WTC11 (cell line): ENCODE measurements at places on chromosomes 13 and 19. TPM values are rescaled to one million over a fixed set of nuclear protein-coding genes. Genes with fewer than 3 reads are reported as not detected.

GRCh38 chr19:10226376-10227025 is 4.6 kb downstream of the S1PR2 start:
- no peak for DNase-seq

DNA sequence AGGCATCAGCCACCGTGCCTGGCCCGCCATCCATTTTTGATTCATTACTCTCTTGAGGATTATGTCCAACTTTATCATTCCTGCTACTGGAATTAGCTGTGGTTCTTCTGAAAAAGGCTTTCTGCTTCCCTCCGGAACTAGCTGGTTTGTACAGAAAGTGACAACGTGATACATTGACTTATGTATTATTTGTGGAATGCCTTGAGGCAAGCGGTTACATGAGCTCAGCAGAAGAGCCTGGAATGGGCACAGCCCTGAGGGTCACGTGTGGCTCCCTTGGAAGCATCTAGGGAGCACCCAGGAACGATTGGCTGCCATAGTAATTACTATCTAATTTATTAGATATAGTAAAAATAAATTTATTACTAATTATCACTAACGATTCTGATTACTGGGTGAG is 14.4 kb upstream of the RETN start:
- DNase-seq: no peak

- DNase-seq: no peak
Observed at GRCh38 chr19:48396824-48397176, 3.3 kb downstream of the GRIN2D start.

- DNase-seq: peak; percentile 69
Observed at GRCh38 chr19:39038098-39038497, 5.7 kb upstream of the FBXO27 start.

DNA sequence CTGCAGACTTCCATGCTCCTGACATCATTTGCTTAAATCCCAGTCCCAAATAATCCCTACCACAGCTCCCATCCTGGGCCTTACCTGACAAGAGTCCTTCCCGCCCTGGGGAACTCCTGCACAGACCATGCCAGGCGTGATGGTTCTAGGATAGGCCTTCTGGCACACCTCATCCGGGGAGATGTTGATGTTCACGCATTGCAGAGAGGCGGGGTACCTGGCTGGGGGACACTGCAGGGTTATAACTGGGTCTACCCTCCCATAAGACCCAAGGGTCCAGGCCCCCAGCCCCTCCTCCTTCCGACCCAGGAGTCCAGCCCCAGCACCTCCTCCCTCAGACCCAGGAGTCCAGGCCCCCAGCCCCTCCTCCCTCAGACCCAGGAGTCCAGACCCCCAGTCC is 4.0 kb downstream of the KLK14 start:
- DNase-seq: no peak

GRCh38 chr19:38277549-38277948 is 13.2 kb downstream of the SPINT2 start:
- no peak for DNase-seq

GRCh38 chr13:26927511-26927910 is 166.9 kb upstream of the GPR12 start:
- no peak for DNase-seq

DNA sequence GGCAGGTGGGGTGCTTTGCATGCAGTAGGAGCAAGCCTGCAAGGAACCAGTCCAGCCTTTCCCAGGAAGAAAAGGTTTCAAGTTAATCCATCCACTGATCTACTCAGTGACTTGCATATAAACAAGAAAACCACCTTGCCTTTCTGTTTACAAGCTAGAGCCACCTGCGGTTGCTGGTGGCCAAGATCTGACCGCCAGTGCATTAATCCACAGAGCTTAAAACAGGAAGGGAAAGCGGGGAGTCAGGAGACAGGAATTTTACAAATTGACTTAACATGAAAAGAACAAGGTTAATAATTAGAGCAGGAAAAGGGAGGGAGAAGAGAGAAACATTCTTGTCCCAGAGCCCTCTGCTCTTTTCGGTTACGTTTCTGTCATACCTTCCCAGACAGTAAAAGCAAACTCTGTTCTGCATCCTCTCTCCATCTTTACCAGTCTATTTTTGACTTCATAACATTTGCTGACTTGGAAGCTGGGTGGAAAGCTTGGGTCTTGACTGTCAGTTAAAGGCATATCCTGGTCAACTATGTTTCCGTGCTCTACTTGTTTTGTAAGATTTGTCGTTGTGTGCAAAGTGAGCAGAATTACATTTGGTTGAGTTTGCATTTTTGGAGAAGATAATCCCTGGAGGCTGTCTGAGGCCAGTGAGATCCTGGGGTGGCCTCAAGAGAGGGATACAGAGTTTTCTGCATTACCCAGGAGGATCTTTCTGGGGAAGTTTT is 760.6 kb downstream of the EFNB2 start:
- no peak for DNase-seq

DNA sequence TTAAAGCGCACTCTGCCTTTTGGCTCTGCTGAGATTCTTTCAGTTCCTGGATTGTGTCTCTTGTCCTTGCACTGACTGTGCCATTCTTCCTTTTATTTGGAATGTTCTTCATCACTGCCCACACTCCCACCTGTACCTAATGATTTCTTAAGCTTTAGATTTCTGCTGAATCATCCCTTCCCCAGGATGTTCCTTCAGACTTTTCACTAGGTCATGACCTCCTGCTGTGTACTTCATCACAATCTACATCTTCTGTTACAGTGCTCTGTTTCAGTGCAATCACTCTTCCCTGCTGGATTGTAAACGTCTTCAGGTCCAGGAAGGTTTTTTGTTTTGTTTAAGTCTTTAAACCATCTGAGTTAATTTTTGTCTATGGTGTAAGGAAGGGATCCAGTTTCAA is 281.0 kb downstream of the ATP8A2 start:
- no peak for DNase-seq

DNA sequence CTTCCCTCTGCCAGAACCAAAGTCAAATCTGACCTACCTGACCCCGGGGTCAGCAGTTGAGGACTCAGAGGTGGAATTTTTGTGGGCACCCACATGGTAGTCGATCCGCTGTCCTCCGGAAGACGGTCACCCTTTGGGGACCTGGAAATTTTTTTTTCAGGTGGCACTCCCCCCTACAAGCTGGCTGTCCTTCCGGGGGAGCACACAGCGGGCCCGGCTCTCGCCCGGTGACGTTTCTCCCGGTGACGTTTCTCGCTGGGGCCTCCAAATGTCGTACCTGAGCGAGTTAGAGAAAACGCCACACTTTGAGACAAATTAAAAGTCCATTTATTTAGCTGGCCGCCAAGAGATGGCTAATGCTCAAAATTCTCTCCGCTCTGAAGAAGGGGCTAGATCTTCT is 48.8 kb downstream of the ZFP14 start:
- DNase-seq: no peak

- DNase-seq: no peak
Observed at GRCh38 chr19:39362682-39363657, 20.7 kb downstream of the SAMD4B start.

GRCh38 chr13:100513987-100514670 is 74.5 kb downstream of the GGACT start:
- no peak for DNase-seq

DNA sequence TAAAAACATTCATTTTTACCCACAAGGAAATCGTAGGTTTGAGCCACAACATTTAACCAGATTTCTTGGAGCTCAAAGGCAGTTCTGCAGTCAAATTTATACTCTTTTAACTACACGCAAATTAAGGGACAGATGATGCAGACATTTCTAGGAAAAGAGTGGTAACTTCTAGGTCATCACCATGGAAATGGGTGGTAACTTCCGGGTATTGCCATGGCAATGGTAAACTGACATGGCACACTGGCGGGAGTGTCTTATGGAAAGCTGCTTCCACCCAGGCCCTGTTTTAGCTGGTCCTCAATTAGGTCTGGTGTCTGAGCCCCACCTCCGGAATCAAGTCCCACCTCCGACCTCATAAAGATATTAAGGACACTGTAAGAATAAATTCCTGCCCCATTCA is 10.4 kb upstream of the LYPD5 start:
- no peak for DNase-seq

DNA sequence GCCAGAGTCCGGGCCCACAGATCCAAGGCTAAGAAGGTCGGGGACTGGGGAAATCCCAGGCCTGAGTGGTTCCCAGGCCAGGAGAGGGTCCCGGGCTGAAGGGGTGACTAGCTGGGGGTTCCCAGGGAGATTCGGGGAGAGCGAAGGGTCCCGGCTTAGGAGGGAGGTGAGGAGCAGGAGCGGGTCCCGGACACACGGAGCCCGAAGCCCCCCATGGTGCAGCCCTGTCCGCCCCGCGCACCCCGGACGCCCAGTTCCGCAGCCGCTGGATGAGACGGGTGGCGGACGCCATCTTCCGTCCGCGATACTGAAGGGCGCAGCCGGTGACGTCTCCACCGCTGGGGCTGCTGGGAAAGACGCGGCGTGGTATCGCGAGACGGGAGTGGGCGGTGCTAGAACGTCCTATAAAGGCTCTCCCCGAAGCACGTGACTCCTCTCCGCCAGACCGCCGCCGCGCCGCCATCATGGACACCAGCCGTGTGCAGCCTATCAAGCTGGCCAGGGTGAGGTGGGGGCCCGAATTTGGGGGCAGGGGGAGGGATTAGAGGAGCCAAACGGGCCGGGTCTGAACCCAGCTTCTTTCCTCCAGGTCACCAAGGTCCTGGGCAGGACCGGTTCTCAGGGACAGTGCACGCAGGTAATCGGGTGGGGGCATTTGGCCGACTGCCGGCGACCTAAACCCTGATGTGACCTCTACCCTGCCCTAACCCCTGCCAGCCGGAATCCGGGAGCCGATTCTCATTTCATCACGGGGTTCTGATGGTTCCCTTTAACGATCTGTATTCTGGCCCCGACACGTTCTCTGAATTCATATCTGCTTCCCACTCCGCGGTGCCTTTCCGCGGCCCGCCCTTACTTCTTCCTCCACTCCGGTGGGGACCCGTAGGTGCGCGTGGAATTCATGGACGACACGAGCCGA is at the start of the genes NDUFA7 and RPS28:
NDUFA7 (minus strand) TSS at position 309 of the 919 bp plus-strand sequence; CDS start at position 292, 17 bp downstream.
RPS28 (plus strand) TSS at position 430 of the 919 bp plus-strand sequence; CDS start at position 465, 35 bp downstream.
- DNase-seq: peak; percentile 98

- DNase-seq: no peak
Observed at GRCh38 chr13:97069050-97069815, 75.0 kb upstream of the OXGR1 start.

DNA sequence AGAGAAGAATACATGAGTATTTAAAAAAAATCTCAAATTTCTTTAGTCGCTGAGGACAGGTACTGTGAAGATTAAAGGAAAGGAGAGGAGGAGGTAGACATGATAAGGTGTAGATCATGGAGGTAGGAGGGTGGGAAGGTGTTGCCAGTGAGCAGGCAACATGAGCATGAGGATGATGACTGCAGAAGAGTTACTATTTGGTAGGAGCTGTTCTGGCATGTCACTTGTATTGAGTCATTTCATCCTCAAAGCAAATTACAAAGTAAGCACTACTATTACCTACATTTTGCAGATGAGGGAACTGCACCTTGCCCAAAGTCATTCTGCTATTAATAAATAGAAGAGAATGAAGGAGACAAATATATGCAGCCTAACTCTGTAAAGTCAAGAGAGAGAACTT is 435.8 kb upstream of the KLF12 start:
- DNase-seq: no peak

- no peak for DNase-seq
Observed at GRCh38 chr13:50140153-50140552, 124.9 kb downstream of the KCNRG start.

DNA sequence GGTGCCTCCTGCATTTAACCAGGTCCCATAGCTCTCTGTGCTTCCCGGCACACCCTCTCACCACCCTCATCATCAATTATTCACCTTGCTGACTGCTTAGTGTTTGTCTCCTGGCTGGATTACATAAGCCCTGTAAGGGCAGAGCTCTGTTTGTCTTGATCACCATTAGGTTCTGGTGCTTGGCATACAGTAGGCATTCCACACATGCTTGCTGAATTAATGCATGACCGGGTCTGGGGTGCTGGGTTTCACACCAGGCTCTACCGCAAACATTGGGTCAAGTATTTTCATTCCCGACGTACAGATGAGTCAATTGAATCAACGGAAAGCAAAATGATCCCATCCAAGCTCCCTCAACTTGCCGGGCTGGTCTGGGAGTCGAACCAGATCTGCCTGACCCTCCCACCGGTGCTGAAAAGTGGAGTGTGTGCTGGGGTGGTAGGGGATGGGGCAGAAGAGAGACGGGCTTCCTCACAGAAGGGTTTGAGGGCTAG is 28.5 kb downstream of the VAV1 start:
- no peak for DNase-seq

DNA sequence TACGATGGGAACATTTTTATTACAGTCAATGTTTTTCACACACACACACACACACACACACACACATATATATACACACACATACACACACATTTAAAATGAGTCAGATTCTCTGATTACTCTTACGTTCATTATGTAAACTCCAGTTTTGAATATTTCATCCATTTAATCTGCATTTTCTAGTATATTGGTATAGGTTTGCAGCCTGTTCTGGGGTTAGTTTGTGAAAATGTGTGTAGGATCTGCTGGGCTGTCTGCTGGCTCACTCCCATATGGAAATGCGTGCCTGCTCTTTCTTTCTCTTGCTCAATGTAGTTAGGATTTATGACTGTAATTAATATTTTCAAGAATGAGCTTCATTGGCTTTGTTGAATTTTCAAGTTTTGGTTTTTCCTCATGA is 7.1 kb downstream of the LILRB2 start:
- no peak for DNase-seq

GRCh38 chr19:39671739-39672363 is 16.1 kb downstream of the LGALS16 start:
- peak; percentile 26 for DNase-seq

DNA sequence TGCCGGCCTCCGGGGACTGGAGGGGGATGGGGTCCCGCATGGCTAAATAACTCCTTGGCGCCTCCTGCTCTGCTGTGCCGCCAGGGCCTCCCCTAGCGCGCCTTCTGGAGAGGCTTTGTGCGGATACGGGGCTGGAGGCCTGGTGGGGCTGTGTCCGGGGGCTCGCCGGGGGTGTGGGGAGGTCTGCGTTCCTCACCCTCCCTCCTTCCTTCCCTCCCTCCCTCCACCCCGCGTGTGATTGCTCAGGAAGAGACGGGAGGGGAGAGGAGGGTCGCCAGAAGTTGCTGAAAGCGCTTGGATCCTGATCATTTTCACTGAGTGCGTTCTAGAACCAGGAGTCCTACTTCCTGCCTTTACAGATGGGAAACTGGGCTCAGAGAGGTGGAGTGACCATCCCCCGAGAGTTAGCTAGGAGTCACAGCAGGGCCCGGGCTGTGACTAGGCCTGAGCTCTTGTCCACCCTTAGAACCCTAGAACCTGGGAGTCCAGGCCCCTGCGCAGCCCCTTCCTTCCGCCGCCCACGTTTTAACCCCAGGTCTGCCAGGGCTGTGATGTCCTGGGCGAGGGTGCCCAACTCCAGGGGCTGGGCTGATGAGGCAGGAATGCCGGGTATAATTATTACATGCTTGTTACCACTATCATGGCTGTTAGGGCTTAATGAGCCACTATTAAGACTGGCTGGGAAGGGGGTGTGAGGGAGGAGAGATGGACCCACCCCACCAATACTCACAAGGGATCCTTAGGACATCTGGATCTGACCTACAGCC is 782 bp upstream of the JUND start:
- no peak for DNase-seq

TRAPPC5 gene
- total RNA-seq: 122 to 127 TPM (median 124 TPM) in 3 replicates

KIR2DL3 gene
- total RNA-seq: not detected in 3 replicates

TGFBR3L gene
- total RNA-seq: 4.1 to 7.4 TPM (median 6.5 TPM) in 3 replicates

ICAM4 gene
- total RNA-seq: 2.0 to 3.7 TPM (median 3.1 TPM) in 3 replicates

TMPRSS9 gene
- total RNA-seq: 0.37 to 0.57 TPM (median 0.55 TPM) in 3 replicates

CLEC4M gene
- total RNA-seq: not detected in 3 replicates

SLC25A23 gene
- total RNA-seq: 63.6 to 69.1 TPM (median 63.7 TPM) in 3 replicates

B3GNT3 gene
- total RNA-seq: 1.2 to 1.9 TPM (median 1.3 TPM) in 3 replicates

PSG1 gene
- total RNA-seq: not detected in 3 replicates

NDUFA3 gene
- 181 to 203 TPM (median 203 TPM) in 3 replicates for total RNA-seq

ZNF723 gene
- 0.14 TPM in 1 of 3 replicates, not detected in the others for total RNA-seq

C19orf85 gene
- 2.1 to 2.5 TPM (median 2.2 TPM) in 3 replicates for total RNA-seq

TMEM145 gene
- 6.9 to 7.1 TPM (median 7.0 TPM) in 3 replicates for total RNA-seq

ARHGAP45 gene
- 40.9 to 46.4 TPM (median 44.1 TPM) in 3 replicates for total RNA-seq

CCDC70 gene
- not detected in 3 replicates for total RNA-seq

ZNF835 gene
- total RNA-seq: 0.16 to 0.17 TPM in 2 of 3 replicates, not detected in the other
